ENCODE measurements at places on chromosomes 2 and 18.

- no peak for DNase-seq
Measured at GRCh38 chr18:44898498-44898897, 217.8 kb downstream of the SETBP1 start.

DNA sequence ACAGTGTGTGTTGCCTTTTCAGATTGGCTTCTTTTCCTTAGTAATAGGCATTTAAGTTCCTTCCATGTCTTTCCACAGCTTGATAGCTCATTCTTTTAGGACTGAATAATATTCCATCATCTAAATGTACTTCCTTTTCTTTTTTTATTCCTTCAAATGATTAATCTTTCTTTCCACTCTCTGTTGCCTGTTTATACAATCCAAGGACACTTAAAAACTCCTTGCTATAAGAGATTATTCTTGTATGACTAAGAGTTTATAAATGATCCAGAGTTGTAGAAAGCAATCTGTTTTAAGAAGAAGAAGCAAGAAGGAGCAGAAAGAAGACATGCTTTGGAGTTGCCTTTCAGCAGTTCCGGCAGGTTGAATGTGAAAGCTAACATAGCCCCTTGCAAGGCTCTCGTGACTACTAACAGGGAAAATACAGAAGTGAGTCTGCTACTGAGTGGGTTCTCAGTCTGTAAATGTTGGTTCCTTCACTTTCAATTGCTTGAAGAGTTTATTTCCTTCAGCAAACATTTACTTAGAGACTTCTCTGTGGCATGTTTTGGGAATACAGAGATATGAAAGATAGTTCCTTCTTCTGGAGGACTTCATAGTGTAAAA, 123.0 kb downstream of the PMAIP1 start:
- DNase-seq, result no peak

- DNase-seq, result no peak
Measured at GRCh38 chr2:13607139-13607538, 890.4 kb downstream of the TRIB2 start.

DNA sequence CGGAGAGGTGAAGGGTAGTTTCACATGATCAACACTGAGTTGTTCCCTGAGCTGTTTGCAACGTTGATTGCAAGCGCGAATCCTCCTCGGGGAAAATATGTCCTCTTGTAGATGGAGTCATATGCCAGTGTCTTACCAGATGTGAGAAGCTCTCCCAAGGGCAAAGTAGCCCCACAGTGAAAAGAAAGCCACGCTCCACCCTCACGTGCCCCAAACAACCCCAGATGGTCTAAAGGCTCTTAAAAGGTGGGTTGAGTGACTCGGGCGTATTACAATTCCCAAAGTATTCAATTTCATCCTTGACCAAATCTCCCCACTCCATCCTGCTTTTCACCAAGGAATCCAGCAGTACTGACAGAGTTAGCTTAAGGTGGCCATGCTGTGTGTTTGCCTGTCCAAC, 332.1 kb upstream of the SOX11 start:
- DNase-seq, result no peak

- DNase-seq, result no peak
Measured at GRCh38 chr18:45688833-45689232, 35.1 kb upstream of the SLC14A1 start.

DNA sequence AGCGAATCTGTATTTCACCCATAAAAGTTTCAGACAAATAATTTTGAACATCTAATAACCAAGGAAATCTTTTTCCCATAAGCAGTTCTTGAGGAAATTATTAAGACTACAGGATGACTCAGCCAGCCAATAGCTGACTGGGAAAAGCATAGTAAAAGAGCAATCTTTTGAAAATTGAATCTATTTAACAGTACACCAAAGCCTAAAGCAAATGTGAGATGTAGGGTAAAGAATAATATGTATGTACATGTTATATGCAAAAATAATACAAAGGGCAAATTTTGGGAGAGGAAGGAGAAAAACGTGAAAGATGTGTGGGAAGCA, 12.6 kb upstream of the KDSR start:
- DNase-seq, result no peak

- DNase-seq, result no peak
Measured at GRCh38 chr2:23399674-23400261, 14.8 kb downstream of the KLHL29 start.

DNA sequence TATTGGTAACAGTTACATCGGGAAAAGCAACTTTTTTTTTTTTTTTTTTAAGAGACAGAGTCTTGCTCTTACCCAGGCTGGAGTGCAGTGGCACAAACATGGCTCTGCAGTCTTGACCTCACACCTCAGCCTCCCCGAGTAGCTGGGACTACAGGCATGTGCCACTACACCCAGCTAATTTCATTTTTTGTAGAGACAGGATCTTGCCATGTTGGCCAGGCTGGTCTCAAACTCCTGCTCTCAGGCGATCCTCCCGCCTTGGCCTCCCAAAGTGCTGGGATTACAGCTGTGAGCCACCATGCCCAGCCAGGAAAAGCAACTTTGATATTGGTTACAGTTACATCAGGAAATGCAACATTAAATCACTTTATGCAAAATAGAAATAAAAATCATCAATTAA, 4.6 kb downstream of the ITGB1BP1 start:
- no peak for DNase-seq

DNA sequence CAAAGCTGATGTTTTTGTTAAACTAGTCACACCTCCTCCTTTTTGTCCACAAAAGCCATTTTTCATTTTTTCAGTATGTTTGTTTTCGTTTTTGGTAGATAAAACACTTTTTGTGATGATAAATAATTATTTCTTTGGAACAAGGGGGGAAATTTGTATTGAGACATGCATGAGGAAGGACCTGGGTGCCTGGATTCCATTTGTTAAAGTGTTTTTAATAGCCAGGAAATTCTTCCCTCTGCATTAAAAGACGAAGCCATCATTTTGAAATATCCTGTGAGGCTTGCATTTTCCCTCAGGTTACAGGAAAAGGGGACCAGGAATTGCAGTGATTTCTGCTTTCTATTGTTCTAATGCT, 52.1 kb upstream of the CTLA4 start:
- DNase-seq, result no peak

DNA sequence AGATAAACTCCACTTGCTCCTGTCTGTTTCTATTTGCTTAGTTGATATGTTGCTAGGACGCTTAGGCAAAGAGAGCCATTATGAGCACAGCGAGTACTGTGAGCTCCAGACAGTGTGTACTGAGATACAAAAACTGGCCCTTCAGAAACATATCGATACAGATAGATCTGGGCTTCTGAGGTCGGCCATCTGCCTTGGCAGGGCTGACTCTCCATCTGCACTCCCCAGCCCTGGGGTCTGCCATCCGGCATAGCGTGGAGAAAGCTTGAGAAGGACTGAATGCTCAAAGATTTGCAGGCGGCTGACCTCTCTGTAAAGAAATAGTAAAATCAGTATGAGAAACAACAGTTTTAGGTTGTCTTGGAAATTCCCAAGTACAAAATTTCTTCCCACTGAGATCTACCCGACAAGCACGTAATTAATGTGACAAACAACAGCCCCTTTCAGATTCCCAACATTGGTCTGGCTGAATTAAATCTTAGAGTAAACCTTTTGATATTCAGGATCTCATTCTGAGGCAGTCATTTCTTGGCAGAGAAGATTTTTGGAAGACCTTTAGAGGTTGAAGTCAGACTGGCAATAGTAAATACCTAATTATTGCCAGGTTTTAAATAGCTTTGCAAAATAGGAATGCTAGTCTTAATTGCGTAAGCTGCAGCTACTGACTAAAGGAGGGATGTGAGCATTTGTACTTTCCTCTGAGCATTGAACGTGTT, 127.4 kb downstream of the CHST9 start:
- no peak for DNase-seq

DNA sequence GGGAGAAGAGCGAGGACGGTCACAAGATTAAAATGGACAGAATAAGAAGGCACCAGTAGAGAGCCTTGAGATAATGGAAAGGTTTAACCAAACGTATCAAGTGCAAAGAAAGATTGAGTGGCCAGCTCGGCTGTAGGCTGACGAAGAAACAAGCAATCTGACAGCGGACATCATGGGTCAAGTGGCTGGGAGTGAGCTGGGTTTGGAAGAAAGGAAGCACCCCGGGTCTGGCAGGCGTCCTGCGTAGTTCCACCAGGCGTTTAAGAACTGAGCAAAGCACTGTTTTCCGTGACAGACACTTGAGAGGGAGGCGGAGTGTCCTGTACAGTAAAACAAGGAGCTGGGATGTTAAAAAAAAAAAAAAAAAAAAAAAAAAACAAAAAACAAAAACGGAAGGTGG, 27.1 kb downstream of the DAPL1 start:
- DNase-seq, result no peak

- no peak for DNase-seq
Measured at GRCh38 chr2:231720987-231721966, 13.0 kb downstream of the PTMA start.

DNA sequence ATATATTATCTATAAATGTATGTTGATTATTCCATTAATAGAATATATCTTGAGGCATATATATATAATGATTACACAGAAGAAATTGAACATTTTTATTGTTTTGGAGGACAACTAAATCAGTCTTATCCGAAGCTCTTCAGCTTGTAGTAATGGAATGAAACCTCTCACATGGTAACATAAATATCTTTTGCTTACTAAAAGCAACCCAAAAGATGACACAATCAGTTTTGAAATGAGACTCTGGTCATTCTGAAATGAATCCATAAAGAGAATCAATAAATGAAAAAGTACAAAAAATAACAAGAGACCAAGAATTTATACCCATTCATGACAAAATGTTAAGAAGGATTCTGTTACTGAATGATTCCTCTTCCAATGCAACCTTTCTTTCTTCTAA, 110.2 kb downstream of the FIGN start:
- no peak for DNase-seq

DNA sequence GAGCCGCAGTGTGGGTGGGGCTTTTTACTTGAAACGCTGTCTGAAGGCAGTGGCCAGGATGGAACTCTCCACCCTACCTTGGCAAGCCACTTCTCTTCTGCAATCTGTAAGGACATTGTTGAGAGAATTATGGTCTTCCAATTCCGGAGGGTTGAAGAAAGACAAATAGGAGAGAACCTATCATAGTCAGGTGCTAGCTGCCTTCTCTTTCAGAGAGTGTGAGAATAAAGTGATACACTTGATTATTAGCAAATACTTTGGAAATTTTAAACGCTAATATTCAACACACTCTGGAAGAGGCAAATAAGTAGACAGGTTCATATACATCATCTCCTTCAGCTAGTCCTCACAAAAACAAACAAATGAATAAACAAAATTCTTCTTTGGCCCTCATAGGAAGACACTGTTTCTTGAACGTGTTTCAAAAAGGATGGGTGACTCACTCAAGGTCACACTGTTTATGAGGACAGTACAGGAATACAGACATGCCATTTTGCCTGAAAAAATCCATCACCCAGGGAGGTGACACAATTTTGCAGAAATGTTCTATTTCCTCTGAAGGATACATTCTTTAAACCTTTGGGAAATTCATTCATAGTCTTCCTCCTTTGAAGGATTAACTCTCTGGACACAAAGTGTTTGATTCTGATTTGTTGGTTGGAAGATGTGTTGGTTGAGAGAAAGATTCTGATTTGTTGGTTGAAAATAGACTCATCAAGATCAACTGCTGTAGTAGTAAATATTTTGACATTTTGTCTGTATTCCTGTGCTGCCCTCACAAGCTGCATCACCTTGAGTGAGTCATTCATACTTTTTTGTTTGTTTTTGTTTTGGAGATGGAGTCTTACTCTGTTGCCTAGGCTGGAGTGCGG, 2.2 kb upstream of the IL1RN start:
- no peak for DNase-seq

DNA sequence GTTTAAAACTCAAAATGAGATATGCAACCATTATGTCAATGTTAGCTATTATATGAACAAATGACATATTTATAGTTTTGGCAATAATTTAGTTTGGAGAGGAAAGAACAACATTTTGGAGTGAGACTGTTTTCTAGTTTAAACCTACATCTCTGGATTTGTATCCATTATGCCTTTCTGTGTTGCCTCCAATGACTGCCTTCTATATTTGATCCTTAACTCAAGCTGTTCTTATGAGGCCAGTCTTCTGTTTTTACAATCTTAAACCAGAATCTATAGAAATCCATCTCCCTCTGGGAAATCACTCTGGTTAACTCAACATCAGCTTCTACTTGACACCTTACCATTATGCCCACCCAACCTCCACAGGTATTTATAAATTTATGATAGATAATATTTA, 67.5 kb downstream of the ZNF385B start:
- DNase-seq, result no peak

DNA sequence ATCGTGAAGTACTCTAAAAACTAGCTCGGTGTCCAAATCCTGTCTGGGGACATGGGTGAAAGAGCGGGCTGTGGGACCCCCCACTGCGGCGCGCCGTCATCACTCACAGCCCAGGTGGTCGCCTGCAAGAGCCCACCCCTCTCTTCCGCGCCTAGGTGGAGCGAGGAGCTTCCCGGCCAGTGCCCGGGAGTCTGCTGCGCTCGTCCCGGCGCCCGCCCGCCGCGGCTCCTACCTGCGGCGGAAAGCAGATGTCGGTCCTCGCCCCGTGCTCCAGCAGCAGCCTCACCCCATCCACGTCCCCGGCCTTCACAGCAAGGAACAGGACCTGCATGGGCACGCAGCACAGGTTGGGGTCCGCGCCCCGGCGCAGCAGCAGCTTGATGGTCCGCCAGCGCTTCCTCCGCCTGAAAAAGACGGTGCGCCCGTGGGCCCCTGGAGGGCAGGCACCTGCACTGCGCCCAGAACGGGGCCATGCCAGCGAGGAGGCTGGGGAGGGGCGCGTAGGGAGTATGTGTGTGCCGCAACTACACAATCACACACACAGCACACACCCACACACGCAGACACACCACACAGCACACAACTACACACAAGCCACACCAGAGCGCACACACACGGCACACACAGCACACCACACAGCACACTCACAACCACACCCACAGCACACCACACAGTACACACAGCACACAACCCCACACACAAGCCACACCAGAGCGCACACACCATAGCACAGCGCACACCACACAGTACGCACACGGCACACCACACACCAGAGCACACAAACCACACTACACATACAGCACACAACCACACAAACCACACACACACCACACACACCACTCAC, 37.4 kb downstream of the ANKMY1 start:
- DNase-seq, result peak; percentile 27

GRCh38 chr2:147051814-147052213, 793.0 kb upstream of the ACVR2A start:
- DNase-seq, result no peak
